Midbrain (tissue), 1 donor: ENCODE measurements at places on chromosomes 13 and 19.

GRCh38 chr13:36131222-36131930 lies at the start of gene DCLK1:
Gene DCLK1, minus strand, starts transcription at chr13:36131382.
- DNase-seq: peak; percentile 29

GRCh38 chr13:107185889-107186288 lies 618.0 kb upstream of the ARGLU1 start:
- DNase-seq: no peak

GRCh38 chr13:66977161-66977560 lies 253.0 kb downstream of the PCDH9 start:
- no peak for DNase-seq

GRCh38 chr19:18881491-18881890 lies 14.5 kb downstream of the CERS1 start:
- no peak for DNase-seq

DNA sequence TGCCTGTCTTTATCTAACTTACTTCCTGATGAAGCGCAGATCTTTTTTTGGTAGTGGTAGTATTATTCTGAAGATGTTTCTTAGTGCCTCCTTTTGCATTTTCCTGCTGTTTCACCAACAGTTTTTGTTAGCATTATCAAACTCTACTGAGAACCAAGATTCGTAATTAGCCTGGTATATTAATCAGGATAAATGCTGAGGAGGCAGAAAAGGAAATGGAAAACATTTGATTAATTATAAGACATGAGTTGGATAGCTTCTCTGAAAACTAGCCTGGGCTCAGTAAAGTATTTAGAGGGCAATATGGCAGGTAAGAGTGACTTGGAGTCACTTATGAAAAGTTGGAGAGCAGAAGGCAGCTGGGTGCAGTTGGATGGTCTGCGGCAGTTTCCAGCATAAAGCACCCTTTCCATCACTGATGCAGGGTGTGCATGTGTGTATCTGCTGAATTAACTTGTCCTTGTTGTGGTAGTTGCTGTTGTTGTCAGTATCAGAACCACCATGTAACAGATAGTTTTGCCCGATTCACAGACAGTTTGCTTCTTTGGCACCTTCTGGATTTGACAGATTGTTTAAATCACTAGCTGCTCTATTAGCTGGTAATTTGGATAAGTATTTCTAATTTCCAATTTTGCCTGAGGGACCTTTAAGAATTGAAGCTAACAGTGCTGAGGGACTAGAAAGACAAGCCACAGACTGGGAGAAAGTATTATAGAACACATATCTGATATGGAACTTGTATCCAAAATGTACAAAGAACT lies 6.9 kb upstream of the TNFRSF19 start:
- DNase-seq: no peak

GRCh38 chr19:32813862-32814425 lies 55.6 kb downstream of the SLC7A9 start:
- peak; percentile 16 for DNase-seq

DNA sequence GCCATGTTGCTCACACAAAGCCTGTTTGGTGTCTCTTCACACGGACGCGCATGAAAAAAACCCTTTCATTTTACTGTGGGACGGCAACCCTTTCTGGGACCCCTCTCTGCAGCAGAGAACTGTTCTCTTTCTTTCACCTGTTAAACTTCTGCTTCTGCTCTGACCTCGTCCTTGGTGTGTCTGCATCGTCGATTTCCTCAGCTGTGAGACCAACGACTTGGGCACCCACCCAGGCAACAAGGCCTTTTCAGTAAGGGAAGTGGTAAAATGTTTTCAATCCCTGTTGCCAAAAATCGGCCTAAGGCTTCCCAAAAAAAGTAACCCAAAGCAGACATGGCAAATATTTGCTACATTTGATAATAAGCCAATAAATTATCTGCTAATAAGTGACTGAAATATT lies 515.3 kb downstream of the IRS2 start:
- DNase-seq: no peak

- peak; percentile 56 for DNase-seq
Observed at GRCh38 chr19:510606-511100, 3.4 kb downstream of the TPGS1 start.

GRCh38 chr19:49631014-49631588 lies 8.8 kb downstream of the RRAS start:
- no peak for DNase-seq

DNA sequence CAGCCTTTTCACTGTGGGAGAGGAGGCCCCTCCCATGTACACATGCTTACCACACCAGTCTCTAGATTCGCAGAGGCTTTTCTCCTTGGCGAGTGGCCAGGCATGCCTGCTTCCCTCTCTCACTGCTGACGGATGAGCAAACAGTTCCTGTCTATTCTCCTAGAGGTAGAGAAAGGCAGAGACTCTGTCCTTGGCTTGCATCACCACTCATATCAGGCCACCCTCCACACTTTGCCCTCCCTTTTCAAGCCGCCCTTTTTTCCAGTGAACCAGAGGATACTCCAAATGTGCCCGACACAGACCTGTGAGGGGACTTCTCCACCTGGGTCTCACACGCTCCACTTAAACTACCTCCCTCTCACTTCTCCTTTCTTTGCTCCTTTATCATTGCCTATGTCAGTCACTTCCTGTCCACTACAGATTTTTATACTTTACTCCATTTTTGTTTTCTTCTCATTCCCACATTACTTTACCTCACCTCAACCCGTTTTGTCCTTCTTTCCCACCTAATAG lies 284.6 kb downstream of the DNAJC15 start:
- no peak for DNase-seq

DNA sequence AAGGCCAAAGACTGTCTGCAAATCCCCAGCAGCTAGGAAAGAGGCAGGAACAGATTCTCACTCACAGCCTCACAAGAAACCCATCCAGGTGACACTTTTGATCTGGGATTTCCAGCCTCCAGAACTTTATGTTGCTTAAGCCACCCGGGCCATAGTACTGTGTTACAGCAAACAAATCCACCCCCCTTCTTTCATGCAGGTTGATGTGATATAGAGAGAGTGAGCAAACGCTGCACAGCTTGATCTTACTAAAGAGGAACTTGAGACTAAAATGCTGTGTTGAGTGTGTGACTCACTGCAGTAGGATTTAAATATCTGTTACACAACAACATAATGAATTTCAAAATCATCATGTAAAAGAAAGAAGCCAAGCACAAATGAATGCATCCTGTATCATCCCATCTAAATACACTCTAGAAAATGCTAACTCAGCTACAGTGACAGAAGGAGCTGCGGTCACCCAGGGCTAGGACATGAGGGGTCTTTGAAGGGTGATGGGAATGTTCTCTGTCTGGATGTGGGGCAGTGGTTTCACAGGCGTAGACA lies 32.2 kb downstream of the RCBTB2 start:
- DNase-seq: no peak

- no peak for DNase-seq
Observed at GRCh38 chr19:46480415-46480814, 9.1 kb upstream of the PNMA8A start.

DNA sequence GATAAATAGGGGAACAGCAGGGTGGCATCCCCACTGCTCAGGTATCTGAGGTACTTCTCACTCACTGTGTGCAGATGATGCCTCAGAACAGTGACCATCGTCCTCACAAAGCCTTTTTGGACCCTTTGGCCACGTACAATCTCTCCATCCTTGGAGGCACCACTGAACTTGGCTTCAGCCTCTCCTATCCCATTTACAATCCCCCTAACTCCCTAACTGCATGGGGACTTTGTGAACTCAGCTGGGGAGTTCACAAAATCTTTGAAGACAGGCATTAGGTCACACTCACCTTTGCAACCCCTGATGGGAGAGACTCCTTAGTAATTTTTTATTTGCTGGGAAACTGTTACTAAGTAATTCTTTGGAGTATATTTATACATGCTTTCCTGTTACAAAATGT lies 60.8 kb downstream of the TBC1D4 start:
- no peak for DNase-seq

DNA sequence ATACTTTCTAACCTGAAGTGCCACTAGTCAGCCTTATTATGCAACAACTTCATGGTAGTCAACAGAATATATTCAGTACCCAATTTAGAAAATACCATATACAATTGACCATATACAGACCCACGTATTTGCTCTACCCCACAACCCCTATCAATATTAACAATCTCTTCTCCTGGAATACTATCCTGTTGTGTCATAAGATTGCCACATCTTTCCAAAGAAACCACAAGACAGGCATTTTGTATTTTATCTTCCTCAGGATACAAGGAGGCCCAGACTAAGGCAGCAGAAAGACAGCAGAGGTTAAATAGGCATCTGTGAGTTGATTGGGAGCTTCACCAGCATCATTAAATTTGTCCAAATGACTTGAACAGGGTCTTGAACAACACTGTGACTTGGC lies 4.5 kb downstream of the SPART start:
- DNase-seq: no peak

- DNase-seq: no peak
Observed at GRCh38 chr13:113332615-113333014, 31.3 kb downstream of the GRTP1 start.

- no peak for DNase-seq
Observed at GRCh38 chr19:23867895-23868294, 46.8 kb upstream of the ZNF726 start.

GRCh38 chr13:72788831-72789230 lies 6.9 kb downstream of the PIBF1 start:
- no peak for DNase-seq

GRCh38 chr13:23321535-23322241 lies 111.8 kb downstream of the SACS start:
- no peak for DNase-seq

- DNase-seq: no peak
Observed at GRCh38 chr19:8641908-8642547, 11.6 kb downstream of the NFILZ start.

GRCh38 chr19:8640402-8641004 lies 10.1 kb downstream of the NFILZ start:
- DNase-seq: no peak

GRCh38 chr13:95898256-95898655 lies 154.9 kb downstream of the UGGT2 start:
- no peak for DNase-seq

DNA sequence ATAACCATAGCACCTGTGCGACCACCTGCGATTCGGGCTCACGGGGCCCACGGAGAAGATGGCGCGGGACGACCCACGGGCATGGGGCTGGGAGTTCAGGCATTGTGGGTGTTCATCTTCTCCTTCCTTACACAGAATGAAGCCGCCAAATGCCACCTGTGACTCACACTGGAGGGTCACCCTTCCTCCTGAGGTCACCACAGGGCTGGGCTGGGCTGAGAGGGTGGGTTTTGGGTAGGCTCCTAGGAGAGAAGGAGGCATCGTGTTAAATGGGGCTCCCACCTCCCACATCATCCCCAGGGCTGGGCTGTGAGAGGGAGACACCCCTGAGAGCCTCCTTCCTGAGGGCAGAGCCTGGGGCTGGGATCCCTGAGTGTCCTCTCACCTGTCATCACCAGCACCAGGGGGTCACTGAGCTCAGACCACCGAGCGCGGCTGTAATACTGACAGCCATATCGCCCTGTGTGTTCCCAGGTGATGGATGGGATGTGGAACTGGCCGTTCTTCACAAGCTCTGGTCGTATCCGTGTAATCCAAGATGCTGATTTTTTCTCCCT lies 1.4 kb downstream of the LILRB2 start:
- no peak for DNase-seq

DNA sequence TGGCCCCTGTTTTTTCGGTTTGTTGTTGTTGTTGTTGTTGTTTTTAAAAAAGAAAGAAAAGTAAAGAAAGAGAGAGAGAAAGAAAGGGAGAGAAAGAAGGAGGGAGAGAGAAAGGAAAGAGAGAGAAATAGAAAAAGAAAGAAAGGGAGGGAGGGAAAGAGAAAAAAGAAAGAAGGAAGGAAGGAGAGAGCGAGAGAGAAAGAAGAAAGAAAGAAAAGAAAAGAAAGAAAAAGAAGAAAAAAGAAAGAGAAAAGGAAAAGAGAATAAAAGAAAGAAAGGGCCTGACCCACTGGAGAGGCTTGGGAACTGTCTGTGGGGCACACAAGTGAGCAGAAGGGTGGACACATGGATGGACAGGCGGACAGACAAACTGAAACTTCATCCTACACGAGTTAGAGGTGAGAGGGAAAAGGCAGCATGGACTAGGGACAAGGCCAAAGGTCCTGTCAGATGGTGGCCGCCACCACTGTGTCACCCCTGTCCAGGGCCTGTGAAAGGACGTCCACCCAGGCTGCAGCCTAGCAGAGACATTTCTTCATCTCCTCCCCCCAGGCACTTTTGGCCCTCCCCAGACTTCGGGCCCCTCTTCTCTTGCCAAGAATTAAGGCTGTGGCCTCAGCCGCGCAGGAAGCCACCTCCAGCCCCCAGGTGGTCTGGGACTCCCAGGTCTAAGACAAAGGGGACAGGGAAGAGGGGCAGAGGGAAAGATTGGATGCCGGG lies 9.1 kb upstream of the BCAM start:
- no peak for DNase-seq

GRCh38 chr19:5337126-5337525 lies 3.5 kb downstream of the PTPRS start:
- no peak for DNase-seq

GRCh38 chr19:12792051-12792852 lies 966 bp downstream of the JUNB start:
- no peak for DNase-seq

DNA sequence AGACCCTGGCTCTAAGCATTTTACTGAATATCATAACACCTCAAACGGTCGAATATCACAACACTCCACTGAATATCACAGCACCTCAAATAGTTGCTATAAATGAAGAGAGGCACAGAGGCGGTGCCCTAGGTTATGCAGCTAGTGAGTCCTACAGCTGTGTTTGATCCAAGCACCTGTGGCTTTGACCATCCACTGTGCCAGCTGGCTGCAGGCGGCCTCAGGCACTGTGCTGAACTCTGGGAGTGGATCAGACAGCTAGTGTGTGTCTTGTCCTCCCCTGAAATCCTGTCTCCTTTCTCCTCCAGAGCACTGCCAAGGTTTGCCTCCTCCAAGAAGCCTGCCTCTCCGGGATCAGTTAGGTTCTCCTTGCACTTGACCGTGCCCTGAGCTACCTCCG lies 7.3 kb downstream of the NOSIP start:
- no peak for DNase-seq

- no peak for DNase-seq
Observed at GRCh38 chr13:89307278-89307677, 1636.1 kb downstream of the SLITRK5 start.

GRCh38 chr13:80082396-80083080 lies 258.4 kb downstream of the SPRY2 start:
- DNase-seq: no peak

- DNase-seq: no peak
Observed at GRCh38 chr19:2043961-2044708, 6.9 kb downstream of the MKNK2 start.

- DNase-seq: no peak
Observed at GRCh38 chr13:110942248-110942981, 27.5 kb upstream of the ANKRD10 start.

- DNase-seq: no peak
Observed at GRCh38 chr13:51906581-51906980, 44.8 kb downstream of the CCDC70 start.
